T-cell (primary cell): ENCODE measurements at places on chromosomes 7 and 10. TPM values are rescaled to one million over a fixed set of nuclear protein-coding genes. Genes with fewer than 3 reads are reported as not detected.

The FAM180A gene
- not detected for total RNA-seq

The SCIN gene
- total RNA-seq, result 0.57 TPM

The IRF5 gene
- 2.2 TPM for total RNA-seq

The SFXN4 gene
- 10.4 TPM for total RNA-seq

The NEUROD6 gene
- not detected for total RNA-seq

GRCh38 chr7:5420067-5420880 is 3.4 kb downstream of the TNRC18 start:
- H3K4me3 ChIP-seq, result peak overlapping the region; percentile 34
- H3K36me3 ChIP-seq, result no peaks in the 10 kb centered on the region
- no peaks in the 10 kb centered on the region for H3K27me3 ChIP-seq
- peaks cover 71% of the 10 kb centered on the region for H3K4me1 ChIP-seq
- no peak for DNase-seq
- no peak overlapping the region for H3K27ac ChIP-seq

DNA sequence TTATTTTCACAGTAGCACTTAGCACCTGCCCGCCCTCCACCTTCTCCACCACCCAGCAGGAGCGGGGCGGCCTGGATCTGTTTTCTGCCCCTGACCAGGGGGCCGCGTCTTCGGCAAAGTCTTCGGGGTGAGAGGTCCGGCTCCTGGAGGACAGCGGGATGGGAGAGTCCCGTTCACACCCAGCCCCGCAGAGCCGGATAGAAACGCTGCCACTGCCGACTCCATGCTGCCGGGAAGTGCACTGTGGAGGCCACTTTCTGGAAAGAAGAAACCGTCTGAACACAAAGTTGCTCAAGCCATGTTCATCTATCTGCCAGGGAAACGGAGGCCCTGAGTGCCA is 14.5 kb upstream of the ZNF273 start:
- H3K27ac ChIP-seq, result no peak overlapping the region
- no peak for DNase-seq
- H3K4me3 ChIP-seq, result peak overlapping the region; percentile 49
- no peaks in the 10 kb centered on the region for H3K36me3 ChIP-seq

DNA sequence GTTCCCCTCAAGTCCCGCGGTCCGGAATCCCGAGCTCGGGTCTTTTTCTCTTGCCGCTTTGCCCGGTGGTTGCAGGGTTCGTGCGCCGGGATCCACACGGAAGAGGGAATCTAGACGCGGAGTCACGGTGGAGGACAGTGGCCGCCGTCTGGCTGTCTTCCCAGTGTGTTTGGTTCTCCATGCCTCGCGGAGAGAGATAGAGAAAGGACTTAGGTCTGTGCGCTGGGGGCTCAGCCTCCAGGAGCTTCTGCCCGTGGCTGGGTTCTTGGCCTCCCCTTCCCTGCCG is 1.6 kb downstream of the FFAR4 start:
- H3K36me3 ChIP-seq, result no peaks in the 10 kb centered on the region
- H3K27me3 ChIP-seq, result peaks cover 6% of the 10 kb centered on the region
- H3K4me3 ChIP-seq, result no peak overlapping the region
- no peaks in the 10 kb centered on the region for H3K4me1 ChIP-seq
- H3K27ac ChIP-seq, result no peak overlapping the region

DNA sequence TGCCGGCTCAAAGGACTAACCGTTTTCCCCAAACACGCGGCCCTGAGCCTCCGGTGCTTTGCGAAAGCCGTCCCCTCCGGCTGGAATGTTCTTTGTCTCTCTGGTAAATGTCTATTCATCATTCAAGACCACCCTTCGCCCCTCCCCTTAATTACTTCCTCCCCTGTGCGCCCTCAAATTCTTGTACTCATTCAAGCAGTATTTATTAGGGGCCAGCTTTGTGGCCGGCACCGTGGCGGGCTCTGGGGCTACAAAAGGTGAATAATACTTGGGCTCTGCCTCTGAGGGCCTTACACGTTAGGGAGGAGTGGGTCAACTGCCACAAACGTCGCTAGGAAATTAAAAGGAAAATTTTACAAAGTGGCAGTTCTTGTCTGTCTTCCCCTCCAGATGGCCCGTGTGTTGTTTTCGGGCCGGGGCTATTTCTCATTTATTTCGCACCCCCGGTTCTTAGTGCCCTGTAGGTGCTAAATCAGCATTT is 1.5 kb upstream of the MEST start:
- H3K4me3 ChIP-seq, result no peak overlapping the region
- no peak for DNase-seq
- no peaks in the 10 kb centered on the region for H3K27me3 ChIP-seq
- no peaks in the 10 kb centered on the region for H3K36me3 ChIP-seq
- H3K27ac ChIP-seq, result no peak overlapping the region

DNA sequence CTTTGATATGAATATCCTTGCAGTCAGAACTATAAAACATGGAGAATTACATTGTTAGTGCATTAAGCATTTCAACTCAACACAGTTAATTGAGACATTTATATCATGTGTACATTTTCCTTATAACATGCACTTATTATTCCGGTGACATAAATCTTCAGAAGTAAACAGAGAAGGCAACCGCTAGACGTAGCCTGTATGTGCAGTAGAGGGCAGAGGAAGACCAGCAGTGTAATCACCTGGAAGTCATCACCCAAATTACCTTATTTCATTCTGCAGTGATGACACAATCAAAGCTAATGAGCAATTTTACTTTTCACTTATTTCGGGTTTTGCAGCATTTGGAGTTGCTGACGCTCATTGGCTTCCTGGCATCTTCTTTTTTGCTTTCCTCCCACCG is 394.6 kb downstream of the SDK1 start:
- no peaks in the 10 kb centered on the region for H3K36me3 ChIP-seq
- no peak overlapping the region for H3K27ac ChIP-seq
- H3K27me3 ChIP-seq, result no peaks in the 10 kb centered on the region
- no peaks in the 10 kb centered on the region for H3K4me1 ChIP-seq
- no peak overlapping the region for H3K4me3 ChIP-seq
